ENCODE measurements at places on chromosomes 16 and 17. TPM values are rescaled to one million over a fixed set of nuclear protein-coding genes. Genes with fewer than 3 reads are reported as not detected.

NPIPA2 gene
- 4.5 TPM for total RNA-seq

CNTNAP4 gene
- not detected for total RNA-seq

KRT25 gene
- not detected for total RNA-seq

TXNDC11 gene
- 41.8 TPM for total RNA-seq

OTOP3 gene
- total RNA-seq, result not detected

Data from naive thymus-derived CD8-positive, alpha-beta T cell (primary cell).